ENCODE measurements at places on chromosomes 5 and 9. TPM values are rescaled to one million over a fixed set of nuclear protein-coding genes. Genes with fewer than 3 reads are reported as not detected.

DNA sequence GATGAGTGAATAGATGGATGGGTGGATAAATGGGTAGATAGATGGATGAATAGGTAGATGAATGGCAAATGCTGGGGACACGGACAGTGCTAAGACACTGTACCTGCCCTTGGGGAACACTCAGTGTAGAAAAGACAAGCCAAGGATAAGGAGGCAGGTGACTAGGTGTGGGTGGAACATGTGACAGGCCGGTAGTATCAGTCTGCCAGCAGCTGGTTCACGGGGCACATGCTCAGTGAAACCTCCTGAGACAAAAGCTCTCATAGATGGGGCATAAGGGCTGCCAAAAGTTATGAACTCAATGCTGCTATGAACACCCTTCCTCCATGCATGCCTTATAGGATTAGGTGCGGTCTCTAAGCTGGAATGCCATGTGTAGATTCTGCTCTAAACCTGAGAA lies 71.0 kb downstream of the C5orf15 start:
- no peak for DNase-seq
- no peaks in the 10 kb centered on the region for H3K27me3 ChIP-seq
- H3K27ac ChIP-seq = no peak overlapping the region
- no peak overlapping the region for H3K4me3 ChIP-seq
- H3K36me3 ChIP-seq = no peaks in the 10 kb centered on the region
- peaks cover 10% of the 10 kb centered on the region for H3K4me1 ChIP-seq

- no peaks in the 10 kb centered on the region for H3K4me1 ChIP-seq
- no peak within 1 kb of the TSS for H3K4me3 ChIP-seq
- DNase-seq = no peak
Observed at GRCh38 chr5:43412156-43412555, at the start of gene CCL28. CCL28 (minus strand) TSS chr5:43412391; CDS start chr5:43412316, 75 bp downstream.

DNA sequence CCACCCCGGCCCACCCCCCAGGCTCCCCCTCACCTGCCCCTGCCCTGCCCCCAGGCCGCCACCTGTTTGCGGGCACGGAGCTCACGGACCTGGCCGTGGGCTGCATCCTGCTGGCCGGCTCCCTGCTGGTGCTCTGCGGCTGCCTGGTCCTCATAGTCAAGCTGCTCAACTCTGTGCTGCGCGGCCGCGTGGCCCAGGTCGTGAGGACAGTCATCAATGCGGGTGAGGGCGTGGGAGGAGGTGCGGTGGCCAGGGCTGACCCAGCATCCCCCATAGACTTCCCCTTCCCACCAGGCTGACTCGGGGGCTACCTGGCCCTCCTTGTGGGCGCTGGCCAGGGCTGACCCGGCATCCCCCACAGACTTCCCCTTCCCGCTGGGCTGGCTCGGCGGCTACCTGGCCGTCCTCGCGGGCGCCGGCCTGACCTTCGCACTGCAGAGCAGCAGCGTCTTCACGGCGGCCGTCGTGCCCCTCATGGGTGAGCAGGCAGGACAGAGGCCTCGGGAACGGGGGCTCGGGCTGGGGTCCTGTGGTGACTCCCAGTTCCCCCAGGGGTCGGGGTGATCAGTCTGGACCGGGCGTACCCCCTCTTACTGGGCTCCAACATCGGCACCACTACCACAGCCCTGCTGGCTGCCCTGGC lies 3.5 kb downstream of the SLC34A3 start:
- no peak for DNase-seq
- H3K36me3 ChIP-seq = no peaks in the 10 kb centered on the region
- no peaks in the 10 kb centered on the region for H3K27me3 ChIP-seq
- H3K4me1 ChIP-seq = peaks cover 5% of the 10 kb centered on the region

- no peaks in the 10 kb centered on the region for H3K27me3 ChIP-seq
- no peaks in the 10 kb centered on the region for H3K4me1 ChIP-seq
- H3K36me3 ChIP-seq = no peaks in the 10 kb centered on the region
- DNase-seq = no peak
- H3K4me3 ChIP-seq = no peak overlapping the region
Observed at GRCh38 chr9:102974530-102974929, 20.6 kb upstream of the CYLC2 start.

GRCh38 chr5:16737209-16737608 lies 120.4 kb upstream of the RETREG1 start:
- H3K36me3 ChIP-seq = peaks cover 2% of the 10 kb centered on the region
- peak overlapping the region; percentile 91 for H3K27ac ChIP-seq
- no peaks in the 10 kb centered on the region for H3K27me3 ChIP-seq
- no peak for DNase-seq
- H3K4me3 ChIP-seq = peak overlapping the region; percentile 74

GRCh38 chr9:22240619-22241018 lies 206.0 kb upstream of the DMRTA1 start:
- H3K36me3 ChIP-seq = no peaks in the 10 kb centered on the region
- no peak overlapping the region for H3K27ac ChIP-seq
- H3K27me3 ChIP-seq = peaks cover 9% of the 10 kb centered on the region
- no peaks in the 10 kb centered on the region for H3K4me1 ChIP-seq

- no peak overlapping the region for H3K4me3 ChIP-seq
- H3K36me3 ChIP-seq = no peaks in the 10 kb centered on the region
- peaks cover 5% of the 10 kb centered on the region for H3K4me1 ChIP-seq
Observed at GRCh38 chr5:145236983-145237382, 598.2 kb downstream of the PRELID2 start.

DNA sequence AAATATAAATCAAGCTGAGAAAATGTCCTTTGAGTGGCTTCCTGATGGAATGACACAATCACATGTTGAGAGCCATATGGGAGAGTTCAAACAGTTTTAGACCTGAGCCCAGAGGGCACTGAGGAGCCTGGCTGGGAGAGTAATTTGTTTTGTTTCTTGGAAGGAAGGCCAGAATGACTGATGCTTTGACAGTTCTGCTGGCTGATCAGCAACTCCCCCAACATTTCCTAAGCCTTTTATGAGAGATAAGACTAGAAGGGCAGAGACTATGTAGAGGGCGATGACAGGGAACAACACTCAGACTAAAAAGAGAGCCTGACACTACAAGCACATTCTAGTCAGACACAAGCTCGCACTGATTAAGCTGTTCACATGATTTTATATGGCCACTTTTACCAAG lies 169.2 kb downstream of the COX7C start:
- no peaks in the 10 kb centered on the region for H3K36me3 ChIP-seq
- no peaks in the 10 kb centered on the region for H3K27me3 ChIP-seq
- DNase-seq = no peak
- no peak overlapping the region for H3K4me3 ChIP-seq
- peak overlapping the region; percentile 22 for H3K27ac ChIP-seq

GRCh38 chr9:19985081-19985480 lies 196.2 kb upstream of the SLC24A2 start:
- H3K27ac ChIP-seq = no peak overlapping the region
- H3K4me3 ChIP-seq = no peak overlapping the region
- DNase-seq = no peak
- H3K36me3 ChIP-seq = no peaks in the 10 kb centered on the region
- H3K4me1 ChIP-seq = no peaks in the 10 kb centered on the region

DNA sequence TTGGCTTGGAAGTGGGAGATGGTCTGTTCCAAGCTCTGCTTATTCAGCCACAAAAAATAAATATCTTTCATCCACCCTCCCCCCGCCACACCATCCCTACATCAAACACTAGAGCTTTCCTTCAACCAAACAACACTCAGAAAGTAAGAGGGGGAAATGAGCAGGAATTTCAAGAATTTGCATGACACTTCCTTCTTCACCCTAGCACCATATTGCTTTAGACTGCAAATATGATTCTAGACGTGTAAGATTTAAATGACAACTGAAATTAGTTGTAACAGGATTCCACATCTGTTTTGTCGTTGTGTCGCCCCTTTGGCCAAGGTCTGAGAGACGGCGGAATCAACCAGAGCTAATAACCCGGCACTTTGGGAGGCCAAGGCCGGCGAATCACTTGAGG lies 88.5 kb downstream of the NDFIP1 start:
- H3K36me3 ChIP-seq = no peaks in the 10 kb centered on the region
- no peaks in the 10 kb centered on the region for H3K27me3 ChIP-seq
- DNase-seq = no peak
- no peak overlapping the region for H3K27ac ChIP-seq

DNA sequence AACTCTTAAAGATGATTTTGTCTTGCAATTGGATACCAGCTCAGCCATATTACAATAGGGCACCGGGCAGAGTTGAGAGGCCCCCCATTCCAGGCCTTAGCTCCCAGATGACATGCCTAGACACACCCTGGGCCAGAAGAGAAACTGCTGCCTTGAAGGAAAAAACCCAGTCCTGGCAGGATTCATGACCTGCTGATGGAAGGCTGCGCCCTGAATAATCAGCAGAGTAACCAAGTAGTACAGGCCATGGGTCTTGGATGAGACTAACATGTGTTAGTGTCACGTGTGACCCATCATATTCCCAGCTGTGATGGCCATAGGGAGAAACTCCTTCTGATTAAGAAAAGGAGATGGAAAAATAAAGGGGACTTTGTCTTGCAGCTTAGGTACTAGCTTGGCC lies 39.0 kb upstream of the DEPDC1B start:
- no peak for DNase-seq
- H3K4me1 ChIP-seq = no peaks in the 10 kb centered on the region
- H3K36me3 ChIP-seq = peaks cover 5% of the 10 kb centered on the region
- no peak overlapping the region for H3K4me3 ChIP-seq
- H3K27me3 ChIP-seq = no peaks in the 10 kb centered on the region

GRCh38 chr9:13430368-13431221 lies 151.1 kb upstream of the MPDZ start:
- H3K27me3 ChIP-seq = no peaks in the 10 kb centered on the region
- peaks cover 21% of the 10 kb centered on the region for H3K4me1 ChIP-seq
- no peak overlapping the region for H3K27ac ChIP-seq
- H3K4me3 ChIP-seq = no peak overlapping the region

- DNase-seq = no peak
- no peaks in the 10 kb centered on the region for H3K27me3 ChIP-seq
- H3K27ac ChIP-seq = peak overlapping the region; percentile 73
- H3K4me1 ChIP-seq = no peaks in the 10 kb centered on the region
Observed at GRCh38 chr5:105587963-105588662, 2025.5 kb upstream of the NUDT12 start.

DNA sequence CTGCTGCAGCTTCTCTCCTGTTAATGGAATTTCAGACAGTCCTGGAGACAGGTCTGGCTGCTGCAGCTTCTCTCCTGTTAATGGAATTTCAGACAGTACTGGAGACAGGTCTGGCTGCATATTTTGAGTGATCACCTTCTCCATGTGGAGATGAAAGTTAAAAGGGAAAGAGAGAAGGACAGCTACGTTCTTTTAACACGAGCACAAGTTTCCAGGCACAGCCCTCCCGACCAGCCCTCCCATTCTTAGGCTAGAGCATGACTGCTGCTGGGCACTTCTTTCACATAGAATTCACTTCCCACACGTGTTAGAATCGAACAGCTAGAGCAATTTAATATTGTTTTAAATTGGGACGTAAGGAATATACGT lies 133.3 kb upstream of the DMRT1 start:
- no peak for DNase-seq
- peaks cover 27% of the 10 kb centered on the region for H3K27me3 ChIP-seq
- no peak overlapping the region for H3K27ac ChIP-seq
- peak overlapping the region; percentile 39 for H3K4me3 ChIP-seq
- H3K4me1 ChIP-seq = peaks cover 30% of the 10 kb centered on the region

DNA sequence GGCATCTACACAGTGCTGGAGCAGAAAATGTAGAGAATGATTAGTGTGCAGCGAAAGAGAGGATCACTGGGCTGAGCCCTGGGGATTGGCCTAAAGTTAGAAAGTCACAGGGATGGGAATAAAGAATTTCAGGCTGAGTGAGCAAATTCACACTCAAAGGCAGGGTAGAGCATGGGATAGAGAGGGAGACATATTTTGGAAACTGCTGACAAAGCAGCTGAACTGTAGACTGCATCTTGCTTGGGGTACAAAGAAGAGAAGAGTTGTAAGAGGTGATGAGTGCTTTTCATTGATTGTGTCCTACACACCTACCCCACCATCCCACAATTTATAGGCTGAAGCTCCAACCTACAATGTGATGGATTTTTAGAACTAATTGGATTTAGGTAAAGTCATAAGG lies 677.8 kb downstream of the TAF11L14 start:
- no peaks in the 10 kb centered on the region for H3K27me3 ChIP-seq
- DNase-seq = no peak
- no peak overlapping the region for H3K27ac ChIP-seq
- H3K4me1 ChIP-seq = no peaks in the 10 kb centered on the region
- no peaks in the 10 kb centered on the region for H3K36me3 ChIP-seq

DNA sequence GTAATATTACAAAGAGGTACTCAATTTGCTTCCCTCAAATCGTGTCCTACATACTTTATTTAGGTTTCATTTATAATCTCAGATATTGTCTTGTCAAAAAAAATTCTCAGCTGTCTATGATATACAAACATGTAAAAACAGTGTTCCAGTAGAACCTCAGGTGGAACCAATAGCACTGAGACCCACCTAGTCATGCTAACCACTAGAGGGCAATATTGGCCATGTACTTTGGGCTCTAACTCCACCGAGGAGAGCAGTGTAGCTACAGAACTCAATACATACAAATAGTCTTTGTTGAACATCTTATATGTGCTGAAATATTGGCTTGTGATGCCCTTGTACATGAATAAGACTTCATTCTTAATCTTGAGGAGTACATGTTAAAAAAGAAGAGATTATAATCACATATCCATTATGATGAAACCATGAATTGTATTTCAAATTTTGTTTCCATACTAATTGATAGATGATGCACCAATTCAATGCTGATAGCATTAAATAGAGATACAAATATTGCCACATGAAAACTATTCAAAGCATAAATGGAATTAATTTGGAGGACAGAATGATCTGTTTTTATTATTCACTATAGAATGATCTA lies 71.2 kb upstream of the CNTLN start:
- DNase-seq = no peak
- no peak overlapping the region for H3K27ac ChIP-seq
- no peaks in the 10 kb centered on the region for H3K27me3 ChIP-seq
- H3K4me3 ChIP-seq = no peak overlapping the region
- no peaks in the 10 kb centered on the region for H3K36me3 ChIP-seq

DNA sequence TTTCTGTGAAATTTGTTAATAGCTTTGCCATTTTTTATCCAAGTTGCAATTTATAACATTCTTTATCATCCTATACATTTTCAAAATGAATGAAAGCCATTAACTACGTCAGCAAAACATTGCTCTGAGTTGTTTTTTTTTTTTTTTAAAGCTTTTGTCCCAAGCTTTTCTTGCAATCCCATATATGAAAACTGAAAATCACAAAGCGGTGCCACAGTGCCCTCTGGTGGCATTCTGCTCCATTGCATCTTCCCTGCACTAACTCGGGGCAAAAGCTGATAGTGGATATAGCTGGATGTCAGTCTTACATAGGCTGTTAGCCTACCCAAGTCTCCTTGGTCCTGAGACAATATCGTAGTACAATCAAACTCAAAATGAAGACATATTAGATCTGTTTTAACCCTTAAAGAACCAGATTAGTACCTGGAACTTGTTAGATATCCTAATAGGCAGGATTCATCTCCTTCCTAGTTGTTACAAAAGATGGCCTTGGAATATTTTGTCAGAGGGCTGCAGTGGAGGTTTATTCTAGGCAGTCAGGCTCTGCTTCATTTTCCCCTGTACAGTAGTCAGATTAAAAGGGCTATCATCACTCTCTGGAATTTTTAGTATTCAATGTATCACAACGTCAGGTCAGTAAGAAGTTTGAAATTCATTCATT lies 669.9 kb downstream of the PTPRD start:
- H3K4me1 ChIP-seq = peaks cover 12% of the 10 kb centered on the region
- no peaks in the 10 kb centered on the region for H3K36me3 ChIP-seq
- no peak overlapping the region for H3K4me3 ChIP-seq
- no peaks in the 10 kb centered on the region for H3K27me3 ChIP-seq
- no peak overlapping the region for H3K27ac ChIP-seq

HSPA9 gene
- 250 TPM for total RNA-seq

C9 gene
- total RNA-seq = not detected

ADAMTS2 gene
- total RNA-seq = 1.7 TPM

PDE8B gene
- 1.1 TPM for total RNA-seq

TNFSF8 gene
- not detected for total RNA-seq

UBE2QL1 gene
- 2.7 TPM for total RNA-seq

SPINK4 gene
- total RNA-seq = not detected

SIT1 gene
- not detected for total RNA-seq

MAMDC4 gene
- 19.3 TPM for total RNA-seq

ERCC8 gene
- 24.1 TPM for total RNA-seq

TLE4 gene
- total RNA-seq = 85.8 TPM

ZBED3 gene
- 12.1 TPM for total RNA-seq

SMC2 gene
- total RNA-seq = 50.0 TPM
